ENCODE measurements at places on chromosomes 1 and 21. TPM values are rescaled to one million over a fixed set of nuclear protein-coding genes. Genes with fewer than 3 reads are reported as not detected.

- DNase-seq = no peak
These were observed 22.9 kb downstream of the CITED4 start for GRCh38 chr1:40838980-40839942.

DNA sequence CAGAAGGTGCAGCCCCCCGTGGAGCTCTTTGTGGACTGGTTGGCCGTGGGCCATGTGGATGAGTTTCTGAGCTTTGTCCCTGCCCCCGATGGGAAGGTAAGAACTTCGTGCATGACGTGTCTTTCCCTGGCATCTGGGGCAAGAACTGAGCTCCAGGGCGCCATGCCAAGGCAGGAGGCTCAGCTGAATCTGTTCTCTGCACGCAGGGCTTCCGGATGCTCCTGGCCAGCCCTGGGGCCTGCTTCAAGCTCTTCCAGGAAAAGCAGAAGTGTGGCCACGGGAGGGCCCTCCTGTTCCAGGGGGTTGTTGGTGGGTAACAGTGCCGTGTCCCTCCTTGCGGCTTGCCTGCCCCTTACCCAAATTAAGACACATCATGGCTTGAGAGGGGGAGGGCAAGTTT lies 27.7 kb downstream of the PADI3 start:
- no peak for DNase-seq

DNA sequence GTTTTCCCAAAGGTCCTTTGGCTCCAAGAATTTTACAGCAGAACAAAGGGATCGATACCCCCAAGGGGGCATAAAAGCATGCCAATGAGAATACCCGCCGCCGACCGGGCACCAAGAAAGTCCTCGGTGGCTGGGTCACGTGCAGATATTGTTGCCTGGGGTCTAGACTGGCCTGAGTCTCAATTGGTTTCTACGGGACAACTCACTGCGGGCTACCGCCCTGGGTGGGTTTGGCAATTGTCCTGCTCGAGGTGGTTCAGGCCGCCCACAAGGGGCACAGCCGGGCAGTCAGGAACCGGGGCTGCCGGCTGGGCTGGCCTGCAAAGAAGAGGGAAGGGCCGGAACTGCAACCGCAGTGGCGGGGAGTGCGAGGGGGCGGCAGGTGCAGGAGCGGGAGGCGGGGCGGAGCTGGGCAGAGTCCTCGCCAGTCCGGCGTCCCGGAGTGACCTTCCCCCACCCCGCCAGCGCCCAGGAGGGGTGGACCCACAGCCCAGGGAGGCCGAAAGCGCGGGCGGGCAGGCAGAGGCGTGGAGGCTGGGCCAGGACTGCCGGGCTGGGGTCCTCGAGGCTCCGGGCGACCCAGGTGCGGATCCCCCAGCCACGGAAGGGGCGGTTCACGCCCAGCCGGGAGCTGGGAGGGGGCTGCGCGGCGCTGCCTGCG lies 926 bp upstream of the ATP1B1 start:
- DNase-seq = peak; percentile 73

DNA sequence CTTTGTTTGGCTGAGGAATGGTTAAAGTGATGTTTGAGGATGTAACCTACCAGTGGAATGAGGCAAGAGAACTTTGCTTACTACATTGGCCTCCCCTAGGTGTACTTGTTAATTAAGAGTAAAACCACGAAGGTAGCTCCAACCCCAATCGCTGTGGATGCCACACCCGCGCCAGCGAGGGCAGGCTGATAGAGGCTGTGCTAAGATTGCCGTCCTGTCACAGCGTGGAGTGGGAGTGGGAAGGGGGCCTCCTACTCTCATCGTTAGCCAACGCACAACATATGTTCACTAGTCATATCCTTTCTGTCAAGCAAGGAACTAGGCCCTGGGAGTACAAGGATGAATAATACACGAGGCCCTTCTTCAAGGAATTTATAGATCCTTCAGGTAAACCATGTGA lies 99.6 kb downstream of the RUNX1 start:
- no peak for DNase-seq

DNA sequence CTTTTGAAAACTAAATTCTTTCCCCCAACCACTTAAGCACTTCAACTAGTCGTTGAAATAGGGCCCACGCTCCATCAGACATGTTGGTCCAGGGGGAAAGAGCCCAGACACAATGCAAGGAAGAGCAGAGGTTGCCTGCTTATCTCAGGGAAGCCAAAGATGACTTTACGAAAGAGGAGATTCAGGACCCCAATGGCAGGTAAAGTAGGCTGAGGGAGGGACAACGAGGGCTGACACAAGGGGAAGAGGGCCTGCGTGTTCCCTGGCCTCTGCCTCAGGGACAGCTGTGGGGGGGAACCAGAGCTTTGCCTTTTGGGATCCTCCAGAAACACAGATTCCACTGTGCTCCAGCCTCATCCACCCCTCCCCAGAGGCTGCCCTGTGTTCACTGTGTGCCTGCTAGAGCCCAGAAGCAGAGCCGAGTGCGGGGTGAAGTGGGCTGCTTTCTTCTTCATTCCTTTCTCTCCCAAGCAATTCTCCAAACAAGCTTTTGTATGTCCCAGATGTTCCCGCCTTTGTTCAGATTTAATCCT lies 135.5 kb upstream of the GRIK3 start:
- DNase-seq = no peak

DNA sequence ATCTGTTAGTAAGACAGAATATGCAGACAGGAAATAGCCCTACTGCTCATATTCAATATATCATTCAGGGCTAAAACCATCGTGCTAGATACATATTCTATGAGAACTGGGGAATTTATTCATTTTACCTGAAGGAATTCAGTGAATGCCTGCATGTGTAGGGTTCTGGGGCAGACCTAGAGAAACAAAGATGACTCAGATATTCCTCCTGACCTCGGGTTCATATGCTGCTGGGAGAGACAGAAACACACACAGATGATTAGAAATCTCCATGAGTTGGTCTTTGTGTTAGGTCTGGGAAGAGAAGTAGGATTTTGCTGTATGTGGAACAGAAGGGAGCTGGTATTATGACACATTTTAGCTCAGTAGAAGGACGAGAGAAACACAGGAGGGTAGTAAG lies 176.5 kb upstream of the ST6GALNAC5 start:
- no peak for DNase-seq

DNA sequence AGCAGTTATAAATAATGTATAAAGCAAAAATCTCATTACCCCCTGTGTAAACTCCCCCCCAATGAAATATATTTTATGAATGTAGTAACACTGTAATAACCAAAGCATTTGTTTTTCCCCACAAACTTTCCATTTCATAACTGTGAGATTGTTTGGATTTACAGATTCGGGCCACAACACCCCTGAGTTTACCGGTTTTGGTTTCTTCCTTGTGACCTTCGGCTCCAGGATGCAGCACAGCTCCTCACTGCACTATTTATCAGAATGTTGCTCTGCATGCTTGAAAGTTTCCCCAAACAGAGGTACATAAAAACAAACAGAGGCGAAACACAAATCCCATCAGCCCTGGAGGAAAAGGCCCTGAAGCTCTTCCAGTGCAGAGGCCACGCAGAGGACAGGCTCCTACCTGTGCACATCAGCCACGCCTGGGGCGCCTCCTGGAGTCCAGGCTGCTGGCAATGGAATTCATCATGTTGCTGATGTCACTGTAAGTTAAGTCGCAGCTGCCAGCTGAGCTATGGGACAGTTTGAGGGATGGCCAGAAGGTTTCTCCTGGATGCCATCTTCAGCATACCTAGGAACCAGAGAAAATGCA lies 122.0 kb downstream of the LMO4 start:
- DNase-seq = no peak

DNA sequence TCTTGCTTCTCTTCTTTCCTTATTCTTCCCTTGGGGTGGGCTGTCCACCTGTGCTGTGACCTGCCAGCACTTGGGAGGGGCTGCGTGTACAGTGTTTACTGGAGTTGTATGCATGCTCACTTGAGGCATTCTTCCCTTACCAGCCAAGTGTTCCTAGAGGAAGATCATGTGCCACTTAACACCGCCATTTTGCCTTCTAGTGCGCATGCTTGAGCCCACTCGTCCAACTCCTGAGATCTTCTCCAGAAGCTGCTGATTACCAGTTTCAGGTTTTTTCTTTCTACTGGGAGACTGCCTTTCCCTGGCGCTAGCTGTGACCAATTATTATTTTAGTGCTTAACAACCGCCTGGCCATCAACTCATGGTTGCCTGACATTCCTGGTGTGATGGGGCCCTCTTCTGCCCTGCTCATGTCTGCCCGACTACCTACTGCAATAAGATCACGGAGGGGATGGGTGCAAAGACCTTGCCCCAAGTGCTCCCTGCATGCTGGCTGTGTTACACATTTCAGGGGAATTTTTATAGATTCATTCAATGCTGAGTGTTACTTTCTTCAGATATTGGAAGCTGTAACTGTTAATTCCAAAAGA lies 74.2 kb upstream of the B3GALT5 start:
- DNase-seq = no peak

DNA sequence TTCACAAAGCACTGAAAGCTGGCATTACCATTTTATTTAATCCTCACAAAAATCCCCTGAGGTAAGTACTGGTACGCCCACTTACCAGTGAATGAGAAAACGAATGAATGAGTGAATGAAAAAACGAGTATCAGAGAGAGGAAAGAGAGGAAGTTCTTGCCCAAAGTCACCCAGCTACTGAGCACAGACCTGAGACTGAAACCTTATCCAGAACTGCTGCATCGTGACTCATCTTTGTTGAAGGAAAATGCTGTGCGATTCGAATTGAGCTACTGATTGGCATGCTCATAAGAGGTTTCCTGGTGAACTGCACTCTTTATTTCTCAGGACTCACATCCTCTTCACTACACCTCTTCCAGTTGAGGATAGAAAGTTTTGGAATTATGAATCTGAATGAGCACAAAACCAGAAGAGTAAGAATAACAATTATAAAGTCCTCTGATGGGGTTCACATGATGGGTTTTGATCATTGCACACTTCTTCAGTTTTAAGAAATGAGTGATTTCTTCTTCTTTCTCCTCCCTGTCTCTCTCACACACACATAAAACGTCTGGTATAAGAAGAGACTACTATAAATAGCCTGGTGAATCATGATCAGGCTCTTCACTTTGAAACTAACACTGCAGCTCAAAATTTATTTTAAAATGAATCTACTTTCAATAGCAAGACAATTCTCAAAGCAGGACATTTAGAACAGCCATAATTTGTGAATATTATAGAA lies 32.1 kb downstream of the IL12RB2 start:
- no peak for DNase-seq

- no peak for DNase-seq
These were observed 58.2 kb upstream of the RCC1 start for GRCh38 chr1:28447679-28448078.

- peak; percentile 83 for DNase-seq
These were observed 8.2 kb upstream of the S100A10 start for GRCh38 chr1:152001631-152002584.

DNA sequence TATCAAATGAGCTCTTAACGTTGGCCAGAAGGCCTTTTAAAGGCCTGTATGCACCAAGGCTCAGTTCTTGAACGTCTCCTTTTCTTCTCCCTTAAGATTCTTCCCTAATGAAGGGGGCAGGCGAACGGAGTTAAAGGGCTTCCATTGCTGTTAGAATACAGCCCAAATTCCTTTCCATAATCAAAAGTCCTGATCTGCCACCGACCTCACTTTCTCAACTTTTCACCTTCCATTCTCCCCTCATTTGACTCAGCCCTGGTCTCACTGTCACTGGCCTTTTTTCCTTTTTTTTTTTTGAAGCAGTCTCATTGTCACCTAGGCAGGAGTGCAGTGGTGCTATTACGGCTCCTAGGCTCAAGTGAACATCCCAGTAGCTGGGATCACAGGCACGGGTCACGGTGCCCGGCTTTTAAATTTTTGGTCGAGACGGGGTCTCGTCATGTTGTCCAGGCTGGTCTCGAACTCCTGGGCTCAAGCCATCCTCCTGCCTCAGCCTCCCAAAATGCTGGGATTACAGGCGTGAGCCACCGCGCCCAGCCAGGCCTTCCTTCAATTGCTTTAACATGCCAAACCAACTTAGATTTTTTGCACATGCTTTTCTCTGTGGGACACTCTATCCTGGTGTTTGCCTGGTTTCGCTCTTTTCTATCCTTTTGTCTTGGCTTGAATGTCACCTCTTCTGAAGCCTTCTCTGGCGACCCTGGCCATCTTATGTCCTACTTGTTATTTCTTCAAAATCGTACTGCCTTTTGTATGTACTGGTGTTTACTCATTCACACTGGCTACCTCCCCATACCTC lies 612 bp upstream of the CMPK1 start:
- DNase-seq = no peak

DNA sequence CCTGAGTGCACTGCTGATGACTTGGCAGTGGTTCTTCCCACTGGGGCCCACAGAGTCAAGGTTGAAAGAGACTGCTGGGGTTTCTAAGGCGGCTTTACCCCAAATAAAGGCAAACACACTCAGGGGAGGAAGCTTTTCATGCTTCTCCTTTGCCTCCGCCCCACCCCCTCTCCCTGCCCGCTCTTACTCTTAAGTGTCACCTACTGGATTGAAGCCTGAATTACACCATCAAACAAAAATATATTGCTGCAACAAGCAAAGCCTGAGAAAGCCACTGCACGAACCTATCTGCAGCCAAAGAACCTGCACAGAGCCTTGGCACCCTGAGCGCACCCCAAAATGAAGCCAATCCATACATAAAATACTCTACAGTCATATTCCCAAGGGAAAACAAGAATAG lies 63.1 kb downstream of the PTGFR start:
- DNase-seq = no peak

GRCh38 chr1:9238550-9238949 lies 4.0 kb downstream of the H6PD start:
- no peak for DNase-seq

DNA sequence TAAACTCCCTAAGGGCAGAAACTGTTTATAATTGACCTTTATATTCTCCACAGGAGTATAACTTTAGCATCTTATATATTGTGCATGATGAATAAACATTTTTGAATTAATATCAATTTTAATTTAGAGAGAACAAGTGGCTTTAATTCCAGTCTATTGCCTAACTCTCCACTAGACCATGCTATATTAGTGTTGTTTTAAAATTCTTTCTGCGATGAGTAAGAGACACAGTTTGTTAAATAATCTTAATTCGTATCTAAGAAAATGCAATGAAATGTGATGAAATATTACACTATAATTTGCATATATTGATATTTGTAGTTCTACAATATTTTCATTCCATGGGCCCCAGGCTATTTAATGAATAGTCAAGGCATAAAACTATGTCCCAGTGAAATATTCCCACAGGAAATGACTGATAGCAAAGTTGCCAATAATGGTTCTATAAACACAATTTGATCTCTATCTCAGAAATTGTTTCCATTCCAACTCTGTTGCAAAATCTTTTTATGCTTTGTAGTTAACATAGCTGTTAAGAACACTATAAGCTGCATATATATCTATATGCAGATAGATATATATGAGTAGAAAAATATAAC lies 2.9 kb upstream of the SYDE2 start:
- DNase-seq = no peak

LCE3E gene
- not detected for polyA plus RNA-seq

LDLRAD2 gene
- polyA plus RNA-seq = 3.6 TPM

AHDC1 gene
- 34.5 TPM for polyA plus RNA-seq
